ENCODE measurements at places on chromosomes 5 and 9.

GRCh38 chr5:129459777-129460671 is at the start of gene ADAMTS19:
Gene ADAMTS19, plus strand, starts transcription at chr5:129460298. Its CDS starts 94 bp downstream, at chr5:129460392.
- DNase-seq, result peak; percentile 41

DNA sequence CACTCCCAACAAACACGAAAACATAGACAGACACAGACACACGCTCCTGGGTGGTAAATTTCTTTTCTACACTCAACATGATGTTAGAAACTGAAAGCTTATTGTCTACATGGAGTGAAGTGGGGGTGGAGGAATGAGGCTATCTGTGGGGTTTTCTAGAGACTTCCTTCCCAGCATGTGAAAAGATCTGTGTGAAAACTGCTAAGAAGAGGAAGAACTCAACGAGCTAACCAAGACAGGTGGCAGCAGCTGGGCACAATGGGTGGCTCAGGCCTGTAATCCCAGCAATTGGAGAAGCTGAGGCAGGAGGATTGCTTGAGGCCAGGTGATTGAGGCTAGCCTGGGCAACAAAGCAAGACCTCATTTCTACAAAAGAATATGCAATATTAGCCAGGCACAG is 7.6 kb downstream of the FYB1 start:
- DNase-seq, result no peak

DNA sequence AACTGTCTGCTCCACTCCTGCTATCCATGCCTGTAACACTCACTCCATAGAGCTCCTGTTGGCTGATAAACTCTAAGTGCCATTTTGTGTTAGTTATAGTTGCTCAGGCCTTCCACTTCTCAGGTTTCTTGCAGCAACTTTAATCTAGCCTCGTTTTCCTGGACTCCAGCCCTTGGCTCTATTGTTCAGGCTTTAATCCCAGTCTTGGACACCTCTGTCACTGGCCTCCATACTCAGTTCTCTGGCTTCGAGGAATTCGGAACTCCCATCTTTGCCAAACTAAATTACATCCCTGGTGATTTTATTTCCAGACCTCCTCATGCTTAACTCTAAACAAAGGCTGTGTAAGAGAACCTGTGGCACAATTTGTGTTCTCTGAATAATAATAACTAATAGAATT is 39.8 kb downstream of the EMB start:
- DNase-seq, result no peak

DNA sequence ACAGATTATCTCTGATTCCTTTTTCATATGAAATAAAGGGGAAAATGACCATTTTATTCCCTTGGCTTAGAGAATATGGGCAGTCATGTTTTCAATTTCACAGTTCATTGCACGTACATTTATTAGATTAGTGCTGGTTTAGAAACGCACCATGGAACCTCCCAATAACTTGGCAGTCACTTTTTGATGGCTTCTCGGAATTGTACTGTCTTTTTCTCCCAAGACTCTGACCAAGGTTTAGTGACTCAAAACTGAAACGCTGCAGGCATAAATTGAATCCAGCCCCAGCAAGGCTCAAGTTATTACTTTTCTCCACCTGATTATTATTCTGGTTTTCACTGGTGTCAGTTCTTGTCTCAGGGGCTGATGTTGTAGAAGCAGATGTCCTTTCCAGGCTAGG is 55.6 kb upstream of the EGFLAM start:
- no peak for DNase-seq

- no peak for DNase-seq
Measured at GRCh38 chr5:138466900-138467710, 1.8 kb downstream of the EGR1 start.

- no peak for DNase-seq
Measured at GRCh38 chr9:71896761-71897160, 14.2 kb downstream of the ABHD17B start.

GRCh38 chr5:14526493-14526892 is 55.1 kb upstream of the OTULINL start:
- DNase-seq, result no peak

- DNase-seq, result no peak
Measured at GRCh38 chr5:145506185-145506850, 328.8 kb downstream of the PRELID2 start.

GRCh38 chr5:122844910-122845228 is 544 bp upstream of the SNX24 start:
- no peak for DNase-seq

DNA sequence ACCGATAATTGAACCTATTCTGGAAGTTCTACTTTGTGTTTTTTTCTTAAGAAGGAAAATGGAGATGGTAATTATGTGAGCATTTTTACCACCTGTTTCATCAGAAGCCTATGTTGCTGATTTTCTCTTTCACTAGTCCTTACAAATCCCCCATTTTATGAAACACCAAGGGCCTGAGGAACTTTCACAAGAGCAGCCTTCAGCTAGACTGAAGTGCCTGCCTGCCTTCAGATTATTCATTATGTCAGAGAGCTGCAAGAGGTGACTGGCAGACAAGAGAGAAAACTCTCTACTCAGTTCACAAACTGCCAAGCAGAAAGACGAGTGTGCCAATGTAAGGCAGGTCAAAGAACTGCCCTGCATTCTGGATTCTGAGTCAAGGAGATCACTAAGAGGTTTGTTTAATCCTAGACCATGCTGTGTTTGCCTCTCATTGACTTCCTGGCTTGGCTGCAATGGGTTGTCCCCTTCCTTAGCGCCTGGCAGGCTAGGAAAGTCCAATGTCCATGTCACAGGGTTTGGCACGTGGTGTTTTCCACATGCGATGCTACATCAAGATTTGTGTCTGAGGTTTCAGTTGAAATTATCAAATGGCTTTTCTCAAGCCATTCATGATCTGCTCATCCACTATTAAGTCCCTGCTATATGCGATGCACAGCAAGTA is 143.3 kb downstream of the CDC42SE2 start:
- no peak for DNase-seq

GRCh38 chr9:90640361-90640760 is 2.3 kb downstream of the DIRAS2 start:
- DNase-seq, result no peak

GRCh38 chr5:177169271-177169670 is 35.7 kb downstream of the NSD1 start:
- DNase-seq, result no peak

- DNase-seq, result no peak
Measured at GRCh38 chr9:110364451-110364850, 26.8 kb upstream of the TXNDC8 start.

GRCh38 chr5:35502206-35502605 is 115.5 kb upstream of the SPEF2 start:
- DNase-seq, result no peak

DNA sequence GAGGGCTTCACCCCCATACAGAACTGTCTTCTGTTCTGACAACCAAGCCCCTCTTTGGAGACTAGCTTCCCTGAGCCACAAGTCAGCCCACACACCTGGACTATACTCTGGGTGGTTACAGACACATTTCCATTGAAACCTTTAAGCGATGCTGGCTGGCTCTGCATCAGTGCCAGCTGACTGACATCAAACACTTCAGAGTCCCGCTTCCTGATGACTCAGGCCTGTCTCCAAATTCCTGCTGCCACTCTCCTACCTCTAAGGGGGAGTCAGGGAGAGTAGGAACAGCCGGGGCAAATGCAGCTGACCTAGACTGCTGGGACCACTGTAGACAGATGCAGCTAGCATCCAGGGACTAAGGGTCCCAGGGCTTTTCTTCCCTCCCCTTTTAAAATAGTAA is 59.4 kb downstream of the SIL1 start:
- no peak for DNase-seq

GRCh38 chr9:130745210-130745800 is 51.7 kb downstream of the EXOSC2 start:
- no peak for DNase-seq

DNA sequence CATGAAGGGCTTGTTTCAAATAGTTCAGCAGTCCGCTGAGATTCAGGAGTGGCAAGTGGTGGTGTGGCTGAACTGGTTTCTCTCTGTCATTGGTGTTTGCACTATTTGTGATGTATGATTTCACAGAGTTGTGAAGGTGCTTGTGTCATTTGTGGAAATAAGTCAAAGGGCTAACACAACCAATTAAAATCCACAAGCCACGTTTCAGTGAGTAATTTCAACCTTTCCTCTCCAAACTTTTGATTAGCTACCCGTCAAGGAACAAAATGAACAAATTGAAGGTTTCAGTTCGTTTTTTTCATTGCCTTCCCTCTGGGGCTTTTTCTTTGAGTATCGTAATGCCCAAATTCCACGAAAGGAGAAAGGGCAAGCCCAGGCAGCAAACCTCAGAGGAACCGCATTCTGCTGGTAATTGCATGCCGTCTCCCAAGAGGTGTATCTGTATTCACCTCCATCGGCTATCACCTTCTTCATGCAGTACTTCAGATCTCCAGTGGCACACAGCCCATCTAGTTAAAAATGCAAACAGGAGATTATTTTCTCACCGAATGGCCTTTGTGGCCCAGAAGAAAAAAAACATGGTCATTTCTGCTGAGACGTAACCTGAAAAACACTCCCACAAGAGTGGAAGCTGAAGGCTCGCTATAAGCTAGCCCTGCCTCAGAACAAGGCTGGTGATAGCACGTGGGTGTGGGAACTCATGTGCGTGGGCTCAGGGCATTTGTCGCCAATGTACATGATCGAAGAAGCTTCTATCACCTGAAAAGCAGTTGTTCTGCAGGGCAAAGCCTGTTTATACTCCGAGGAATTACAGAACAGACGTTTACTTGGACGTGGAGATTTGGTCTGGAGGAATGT is 197.1 kb downstream of the NR3C1 start:
- DNase-seq, result no peak

GRCh38 chr9:73923796-73924195 is 573.3 kb upstream of the RORB start:
- DNase-seq, result no peak

DNA sequence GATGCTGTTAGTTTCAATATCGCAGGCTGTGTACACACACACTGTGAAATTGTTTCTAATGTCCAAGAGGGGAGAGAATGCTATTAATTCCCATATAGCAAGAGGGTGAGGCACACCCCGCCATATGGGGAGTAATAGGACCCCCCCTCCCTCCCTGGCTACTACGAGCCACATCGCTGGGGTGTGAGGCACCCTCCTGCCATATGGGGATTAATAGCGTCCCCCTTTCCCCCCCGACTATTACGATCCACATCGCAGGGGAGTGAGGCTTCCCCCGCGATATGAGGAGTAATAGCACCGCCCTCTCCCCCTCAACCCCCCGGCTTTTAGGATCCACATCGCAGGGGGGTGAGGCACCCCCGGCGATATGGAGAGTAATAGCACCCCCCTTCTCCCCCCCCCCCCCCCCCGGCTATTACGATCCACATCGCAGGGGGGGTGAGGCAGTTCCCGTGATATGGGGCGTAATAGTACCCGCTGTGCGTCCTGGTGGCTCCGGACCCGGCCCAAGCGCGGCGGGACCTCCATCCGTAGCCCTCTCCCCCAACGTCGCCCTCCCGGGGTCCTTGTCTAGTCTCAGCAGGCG is 494 bp upstream of the STK32A start:
- DNase-seq, result no peak

GRCh38 chr9:2395814-2396612 is 225.6 kb upstream of the VLDLR start:
- no peak for DNase-seq

- peak; percentile 56 for DNase-seq
Measured at GRCh38 chr5:168987543-168988300, 313.2 kb downstream of the SLIT3 start.

DNA sequence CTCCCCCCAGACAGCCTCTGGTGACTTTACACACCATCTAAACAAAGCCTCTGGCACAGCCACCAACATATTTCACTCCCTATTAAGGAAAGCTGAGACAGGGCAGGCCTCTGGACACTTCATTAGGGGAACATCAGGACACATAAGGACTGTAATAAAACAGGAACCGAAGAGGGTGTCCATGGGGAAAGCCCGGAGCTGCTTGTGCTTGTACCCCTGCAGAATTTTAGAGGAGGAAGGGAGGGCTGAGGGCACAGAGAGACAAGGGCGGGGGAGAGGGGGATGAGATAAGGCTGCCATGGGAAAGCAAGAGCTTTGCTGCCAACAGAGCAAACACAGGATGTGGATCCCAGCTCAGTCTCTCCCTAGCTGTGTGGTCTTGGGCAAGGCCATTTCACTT is 138.4 kb downstream of the ASTN2 start:
- DNase-seq, result no peak

DNA sequence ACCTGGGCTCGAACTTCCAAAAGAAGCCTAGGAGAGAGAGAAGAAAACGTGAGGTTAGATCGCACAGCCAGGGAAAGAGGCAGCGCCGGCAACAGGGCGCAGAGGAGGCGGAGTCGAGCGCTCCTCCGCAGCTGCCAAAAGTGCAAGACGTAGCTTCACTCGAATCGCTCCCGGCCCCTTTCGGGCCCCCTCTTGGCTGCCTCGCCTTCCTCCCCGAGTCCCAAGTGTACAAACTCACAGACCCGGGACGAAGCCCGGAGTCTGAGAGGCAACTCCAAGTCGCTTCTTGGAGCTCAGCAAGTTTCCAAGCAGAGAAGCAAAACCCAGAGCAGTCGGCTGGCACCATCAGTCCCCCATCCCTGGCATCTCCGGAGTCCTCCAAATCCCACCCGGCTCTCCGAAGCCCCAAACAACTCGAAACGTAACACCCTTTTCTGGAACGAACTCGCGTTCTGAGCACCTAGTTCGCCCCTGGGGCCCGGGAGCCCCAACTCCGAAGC is 1.2 kb downstream of the MIER3 start:
- DNase-seq, result peak; percentile 77

GRCh38 chr9:136326061-136326760 is 1.1 kb upstream of the GPSM1 start:
- DNase-seq, result no peak

DNA sequence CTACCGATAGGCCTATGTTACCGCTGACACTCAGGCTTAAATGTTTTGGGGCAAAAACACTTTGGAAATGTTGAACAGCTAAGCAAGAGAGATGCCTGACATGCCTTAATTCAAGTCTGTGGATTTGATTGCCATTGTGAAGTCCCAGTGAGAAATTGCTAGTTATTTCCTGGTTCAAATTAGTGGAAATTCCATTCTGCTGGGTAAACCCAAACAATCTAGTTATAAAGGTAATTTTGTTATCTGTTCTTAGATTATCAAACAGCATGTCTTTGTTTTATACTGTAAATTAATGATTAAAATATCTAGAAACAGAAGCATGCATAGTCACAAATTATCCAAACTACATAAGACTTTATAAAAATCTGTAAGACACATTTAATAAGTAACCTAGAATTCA is 96.6 kb downstream of the PJA2 start:
- DNase-seq, result no peak

GRCh38 chr9:98890256-98890655 is 53.5 kb upstream of the COL15A1 start:
- DNase-seq, result no peak

DNA sequence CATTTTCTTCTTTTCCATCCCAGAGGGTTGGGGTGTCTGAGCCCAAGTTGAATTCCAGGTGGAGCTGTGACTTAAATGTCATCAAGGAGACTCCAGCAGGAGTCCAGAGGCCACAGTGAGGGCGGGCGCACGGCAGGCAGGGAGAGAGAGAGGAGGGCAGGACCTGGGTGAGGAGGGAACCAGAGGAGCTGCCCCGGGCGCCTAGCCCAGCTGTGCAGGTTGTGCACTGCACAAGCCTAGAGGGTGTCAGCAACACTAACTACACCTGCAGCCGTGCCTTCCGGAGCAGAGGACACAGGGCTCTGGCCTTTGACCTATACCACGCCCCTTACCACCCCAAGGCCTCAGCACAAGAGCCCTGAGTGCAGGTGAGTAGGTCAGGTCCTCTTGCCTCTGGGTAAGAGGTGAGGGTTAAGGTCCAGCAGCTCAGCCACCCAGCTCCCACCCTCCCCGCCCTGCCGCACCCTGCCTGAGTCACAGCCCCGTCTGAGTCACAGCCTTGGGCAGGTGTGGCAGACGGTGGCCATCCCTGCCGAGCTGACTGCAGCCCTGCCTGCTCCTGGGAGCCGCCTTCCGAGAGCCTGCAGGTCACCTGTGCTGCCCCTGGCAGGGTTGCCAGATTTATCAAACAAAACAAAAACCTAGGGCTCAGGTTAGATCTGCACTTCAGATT is 6.4 kb upstream of the AGPAT2 start:
- no peak for DNase-seq
